ENCODE measurements at places on chromosomes 2 and 18.

DNA sequence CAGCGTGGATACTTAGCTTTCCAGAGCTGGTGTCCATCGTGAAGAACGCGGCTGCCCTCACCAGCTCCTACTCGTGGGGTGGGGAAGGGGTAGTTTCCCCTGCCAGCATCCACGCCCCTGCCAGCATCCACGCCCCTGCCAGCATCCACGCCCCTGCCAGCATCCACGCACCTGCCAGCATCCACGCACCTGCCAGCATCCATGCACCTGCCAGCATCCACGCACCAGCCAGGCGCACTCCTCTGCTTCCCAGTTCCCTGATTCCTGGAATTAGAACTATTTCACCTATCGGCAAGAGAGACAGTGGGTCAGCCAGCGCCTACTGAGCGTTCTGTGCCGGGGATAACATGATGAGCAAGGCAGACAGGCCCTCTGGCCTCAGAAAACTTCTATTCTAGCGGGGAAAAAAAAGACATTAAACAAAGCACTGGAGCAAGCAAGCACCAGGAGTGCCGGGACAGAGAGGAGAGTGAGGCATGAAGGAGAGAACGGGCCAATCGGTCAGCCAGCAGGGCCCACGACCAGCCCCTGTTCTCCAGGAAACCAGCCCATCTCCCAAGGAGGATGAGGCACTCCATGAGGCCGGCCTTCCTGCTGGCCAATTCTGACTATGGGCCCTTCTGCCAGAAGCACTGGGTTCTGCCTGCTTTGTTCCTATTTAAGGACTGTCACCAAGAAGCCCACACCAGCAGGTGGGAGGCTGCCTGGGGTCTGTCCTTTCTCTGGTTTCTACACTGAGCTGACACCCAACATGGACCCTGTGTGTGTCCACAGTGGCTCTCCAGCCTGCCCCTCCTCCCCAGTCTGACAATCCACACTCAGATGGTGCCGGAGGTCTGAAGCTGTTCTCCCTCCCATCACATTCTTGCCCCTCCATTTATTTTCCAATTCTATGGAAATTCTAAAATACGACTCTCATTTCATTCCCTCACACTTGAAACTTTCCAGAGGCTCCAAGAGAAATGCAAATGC lies 78.4 kb upstream of the SALL3 start:
- no peak for DNase-seq

- no peak for DNase-seq
Observed at GRCh38 chr2:236319036-236319435, 54.8 kb upstream of the ASB18 start.

- DNase-seq: no peak
Observed at GRCh38 chr2:58900246-58901027, 659.3 kb upstream of the FANCL start.

DNA sequence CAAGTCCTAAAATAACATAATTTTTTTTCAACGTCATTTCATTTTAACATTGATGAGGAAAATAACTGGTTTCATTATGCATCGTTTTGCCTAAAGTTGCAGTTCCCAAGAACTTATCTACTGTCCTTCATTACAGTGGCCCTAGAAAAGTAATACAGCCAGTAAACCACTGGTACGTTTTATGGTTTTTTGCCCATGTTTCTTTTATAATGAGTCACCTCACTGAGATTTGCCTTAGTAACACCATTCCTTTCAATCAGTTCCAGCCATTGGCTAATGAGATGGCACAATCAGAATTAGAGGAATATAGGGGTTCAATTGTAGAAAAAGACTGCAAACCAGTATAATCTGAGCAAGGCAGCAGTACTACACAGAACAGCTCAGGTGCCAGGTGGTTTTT lies 422.6 kb upstream of the LYPD1 start:
- no peak for DNase-seq

DNA sequence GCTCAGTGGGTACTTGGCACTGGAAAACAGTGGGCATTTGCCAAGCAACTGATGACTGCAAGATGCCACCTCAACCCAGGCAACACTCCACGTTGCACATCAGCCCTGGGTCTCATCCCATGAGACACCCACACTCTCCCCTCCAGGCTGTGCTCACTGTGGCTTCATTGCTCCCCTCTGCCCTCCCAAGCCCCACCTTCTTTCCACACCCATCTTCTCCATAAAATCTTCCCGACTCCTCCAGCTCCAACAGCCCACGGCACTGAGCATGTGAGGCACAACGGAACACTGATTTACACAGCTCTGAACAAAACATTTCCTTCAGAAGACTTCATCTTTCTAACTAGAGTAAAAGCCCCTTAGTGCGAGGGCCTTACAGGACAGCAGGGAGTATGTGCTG lies 117.8 kb upstream of the ACAA2 start:
- no peak for DNase-seq

DNA sequence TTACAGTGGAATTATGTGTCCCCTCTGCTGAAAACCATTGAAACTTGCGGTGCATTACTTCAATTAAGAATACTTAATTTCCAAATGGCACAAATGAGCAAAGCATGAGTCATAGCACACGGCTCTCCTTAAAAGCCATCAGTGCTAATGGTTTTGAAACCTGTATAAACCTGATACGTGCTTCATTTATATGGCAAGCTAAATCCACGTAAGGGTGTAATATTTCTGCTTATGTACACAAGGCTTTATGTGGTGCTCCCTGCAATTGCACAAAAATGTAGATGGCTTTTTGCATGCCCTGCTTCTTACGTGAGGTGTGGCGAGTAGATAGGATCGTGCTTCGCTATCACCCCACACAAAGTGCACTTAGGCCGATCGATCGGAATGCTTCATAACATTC lies 840.9 kb downstream of the GALR1 start:
- DNase-seq: no peak
